CD4-positive, alpha-beta T cell treated with Interleukin-15 for 4 hours (primary cell): ENCODE measurements at places on chromosomes 12 and 14.

GRCh38 chr12:52641468-52641867 is 10.5 kb downstream of the KRT2 start:
- DNase-seq = no peak

- no peak for DNase-seq
Measured at GRCh38 chr14:29220072-29220471, 453.5 kb downstream of the FOXG1 start.

- no peak for DNase-seq
Measured at GRCh38 chr12:99099786-99100185, 454.7 kb downstream of the APAF1 start.

- DNase-seq = no peak
Measured at GRCh38 chr12:120538281-120539156, 4.4 kb downstream of the RNF10 start.

DNA sequence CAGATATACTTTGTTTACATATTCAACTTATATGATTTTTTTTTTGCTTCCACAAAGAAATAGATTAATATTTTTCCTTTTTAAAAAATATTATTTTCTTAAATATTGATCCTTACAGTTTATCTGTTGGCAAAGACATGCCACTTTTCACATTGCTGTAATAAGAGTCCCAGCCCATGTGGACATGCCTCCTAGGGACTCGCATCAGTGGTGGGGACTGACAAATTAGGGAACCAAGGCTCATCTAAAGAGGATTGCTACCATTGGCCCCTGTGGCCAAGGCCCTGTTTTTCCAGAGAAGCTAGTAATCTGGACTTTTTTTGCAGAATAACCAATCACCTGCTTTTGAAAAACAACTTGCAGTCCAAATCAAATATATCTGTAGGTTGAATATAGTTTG is 27.8 kb upstream of the BMAL2 start:
- no peak for DNase-seq

DNA sequence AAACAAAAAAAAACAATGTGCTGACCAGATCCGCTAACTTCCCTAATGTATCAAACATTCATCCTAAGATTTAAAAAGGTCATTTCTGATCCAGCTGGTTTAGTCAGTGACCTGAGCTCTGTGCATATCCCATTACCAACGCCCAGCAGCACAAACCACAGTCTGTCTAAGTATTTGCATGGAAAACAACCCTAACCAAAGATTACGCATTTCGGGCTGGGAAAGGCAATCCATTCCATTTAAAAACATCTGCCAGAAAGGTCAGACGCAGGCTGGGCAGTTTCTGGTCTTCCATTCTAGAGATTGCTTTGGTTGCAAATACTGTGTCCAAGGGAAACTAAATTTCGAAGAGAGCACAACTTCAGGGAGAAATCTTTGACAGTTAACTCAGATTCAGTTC is 234.9 kb downstream of the FLRT2 start:
- no peak for DNase-seq

DNA sequence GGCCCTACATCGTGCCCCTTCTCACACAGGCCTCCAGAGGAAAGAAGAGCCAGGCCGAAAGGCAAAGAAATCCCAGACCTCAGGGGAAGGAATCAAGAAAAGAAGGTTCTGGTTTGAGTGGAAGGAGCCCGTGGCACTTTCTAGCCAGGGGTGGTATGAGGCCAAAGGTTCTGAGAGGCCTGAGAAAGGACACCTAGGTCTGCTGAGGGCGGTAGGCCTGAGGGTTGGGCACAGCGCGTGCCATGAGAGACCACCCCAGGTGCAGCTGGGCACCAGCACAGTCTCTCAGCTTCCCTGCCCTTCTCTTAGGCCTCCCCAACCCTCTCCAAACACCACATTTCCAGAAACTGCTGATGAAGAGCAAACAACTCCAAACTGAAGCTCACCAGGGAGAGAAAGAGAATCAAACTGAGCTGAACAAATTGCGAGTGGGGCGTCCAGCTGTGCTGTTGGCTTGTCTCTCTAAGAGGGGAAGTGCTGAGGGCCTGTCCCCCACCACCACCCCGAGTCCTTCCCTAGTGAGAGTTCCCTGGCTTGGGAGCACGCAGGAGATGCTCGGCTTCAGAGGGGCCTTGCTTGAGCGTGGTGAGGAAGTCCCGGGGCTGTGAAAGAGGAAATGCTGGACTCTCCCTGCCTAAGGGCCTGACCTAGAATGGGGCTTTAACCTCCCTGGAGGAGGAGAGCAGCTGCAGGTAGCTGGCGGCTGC is 184.8 kb downstream of the ZFP36L1 start:
- DNase-seq = no peak

DNA sequence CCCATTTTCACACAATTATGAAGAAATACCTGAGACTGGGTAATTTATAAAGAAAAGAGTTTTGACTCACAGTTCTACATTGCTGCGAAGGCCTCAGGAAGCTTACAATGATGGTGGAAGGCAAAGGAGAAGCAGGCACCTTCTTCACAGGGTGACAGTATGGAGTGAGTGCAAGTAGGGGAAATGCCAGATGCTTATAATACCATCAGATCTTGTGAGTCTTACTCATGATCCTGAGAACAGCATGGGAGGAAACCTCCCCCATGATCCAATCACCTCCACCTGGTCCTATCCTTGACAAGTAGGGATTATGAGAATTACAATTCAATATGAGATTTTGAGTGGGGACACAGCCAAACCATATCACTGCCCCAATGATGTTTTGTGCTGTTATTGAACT is 189.3 kb upstream of the CRY1 start:
- no peak for DNase-seq

DNA sequence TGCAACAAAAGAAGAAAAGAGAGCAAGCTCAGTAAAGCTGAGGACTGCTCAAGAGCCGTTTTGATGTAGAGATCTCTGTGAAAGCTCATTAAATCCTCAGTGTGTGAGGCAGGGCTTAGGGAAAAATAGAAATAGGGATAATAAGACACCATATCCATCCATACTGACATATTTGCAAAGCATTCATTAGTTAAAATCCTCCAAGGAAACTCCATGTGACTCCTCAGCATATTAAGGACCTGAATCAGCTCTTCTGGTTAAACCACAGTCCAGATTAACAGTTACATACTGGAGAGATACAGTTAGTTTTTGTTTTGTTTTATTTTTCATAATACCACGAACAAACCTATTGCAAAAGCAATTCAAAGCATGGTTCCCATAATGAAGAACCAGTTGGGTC is 288.2 kb downstream of the PAWR start:
- no peak for DNase-seq

GRCh38 chr14:38992067-38992844 is 110.8 kb downstream of the SEC23A start:
- DNase-seq = no peak
